ENCODE measurements at places on chromosomes 13 and 19.

GRCh38 chr19:51688671-51689571 lies 4.2 kb upstream of the SPACA6 start:
- no peak for DNase-seq

DNA sequence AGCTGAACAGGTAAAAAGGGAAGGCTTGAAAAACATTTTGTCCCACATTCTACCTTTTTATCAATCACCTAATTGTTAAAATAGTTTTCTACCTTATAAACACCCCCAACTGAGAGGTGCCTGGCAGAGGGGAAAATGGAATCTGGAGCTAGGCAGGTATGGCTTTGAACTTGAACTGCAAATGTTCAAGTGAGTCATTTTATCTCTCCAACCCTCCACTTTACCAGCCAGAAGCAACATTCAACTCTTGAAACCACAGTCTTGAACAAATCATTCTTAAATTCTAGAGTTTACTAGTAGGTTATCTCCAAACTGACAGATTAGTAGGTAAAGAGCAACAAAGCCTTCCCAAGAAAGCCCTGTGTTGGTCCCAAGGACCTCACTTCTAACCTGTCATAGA lies 116.9 kb downstream of the ABCC4 start:
- DNase-seq: no peak

GRCh38 chr13:99294198-99294597 lies 13.0 kb downstream of the GPR183 start:
- DNase-seq: no peak

DNA sequence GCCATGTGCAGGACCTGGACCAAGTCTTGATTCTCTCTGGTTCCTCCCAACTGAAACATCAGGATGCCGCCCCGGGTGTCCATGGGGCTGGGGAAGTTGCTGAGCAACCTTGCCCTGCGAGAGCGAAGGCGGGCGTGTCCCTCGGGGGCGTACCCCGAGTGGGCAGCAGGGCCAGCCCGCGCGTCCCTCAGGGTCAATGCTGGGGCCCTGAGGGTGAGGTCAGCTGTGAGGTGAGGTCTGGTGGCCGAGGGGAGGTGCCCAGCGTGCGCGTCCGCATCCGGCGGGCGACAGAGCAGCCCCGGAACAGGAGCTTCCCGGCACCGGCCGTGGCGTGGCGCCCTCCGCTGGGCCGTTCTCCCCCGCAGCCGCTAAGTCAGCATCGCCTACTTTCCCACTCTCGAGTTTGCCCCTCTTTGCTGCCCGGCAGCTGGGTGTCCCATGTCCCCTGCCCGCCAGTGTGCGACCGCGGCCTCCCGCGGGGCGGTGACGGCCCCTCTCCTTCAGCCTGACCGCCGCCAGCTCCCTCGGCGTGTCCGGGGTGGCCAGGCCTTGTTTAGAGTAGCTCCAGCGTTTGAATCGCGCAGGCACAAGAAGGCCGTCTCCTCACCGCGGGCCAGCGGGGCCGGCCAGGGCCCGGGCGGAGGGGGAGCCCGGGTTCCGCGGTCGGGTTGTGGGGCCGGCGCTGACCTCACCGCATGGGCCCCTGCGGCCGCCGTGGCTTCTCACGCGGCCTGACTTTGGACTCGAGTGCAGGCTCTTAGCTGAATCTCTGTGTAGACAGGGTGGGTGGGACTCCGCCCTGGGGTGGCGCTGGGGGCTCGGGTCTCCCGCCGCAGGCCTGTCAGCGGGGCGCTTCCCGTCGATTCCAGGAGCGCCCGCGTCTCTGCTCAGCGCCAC lies 33.0 kb downstream of the GJA3 start:
- no peak for DNase-seq

GRCh38 chr13:61905054-61905453 lies 489.4 kb upstream of the PCDH20 start:
- no peak for DNase-seq

- no peak for DNase-seq
Measured at GRCh38 chr13:44417876-44418275, 44.3 kb downstream of the SERP2 start.

GRCh38 chr19:28667348-28667977 lies 545.5 kb downstream of the UQCRFS1 start:
- DNase-seq: no peak

GRCh38 chr19:42480335-42481095 lies 37.8 kb upstream of the CXCL17 start:
- DNase-seq: no peak

DNA sequence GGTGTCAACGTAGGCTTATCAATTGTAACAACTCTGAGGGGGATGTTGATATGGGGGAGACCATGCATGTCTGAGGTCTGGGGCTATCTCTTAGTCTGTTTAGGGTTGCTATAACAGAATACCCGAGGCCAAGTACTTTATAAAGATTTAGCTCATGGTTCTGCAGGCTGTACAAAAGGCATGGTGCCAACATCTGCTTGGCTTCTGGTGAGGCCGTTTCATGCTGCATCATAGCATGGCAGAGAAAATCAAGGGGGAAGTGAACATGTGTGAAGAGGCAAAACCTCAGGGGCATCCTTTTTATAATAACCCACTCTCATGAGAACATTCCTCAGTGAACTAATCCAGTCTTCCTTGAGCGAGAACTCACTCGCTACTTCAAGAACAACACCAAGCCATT lies 353.8 kb downstream of the ENOX1 start:
- DNase-seq: no peak

DNA sequence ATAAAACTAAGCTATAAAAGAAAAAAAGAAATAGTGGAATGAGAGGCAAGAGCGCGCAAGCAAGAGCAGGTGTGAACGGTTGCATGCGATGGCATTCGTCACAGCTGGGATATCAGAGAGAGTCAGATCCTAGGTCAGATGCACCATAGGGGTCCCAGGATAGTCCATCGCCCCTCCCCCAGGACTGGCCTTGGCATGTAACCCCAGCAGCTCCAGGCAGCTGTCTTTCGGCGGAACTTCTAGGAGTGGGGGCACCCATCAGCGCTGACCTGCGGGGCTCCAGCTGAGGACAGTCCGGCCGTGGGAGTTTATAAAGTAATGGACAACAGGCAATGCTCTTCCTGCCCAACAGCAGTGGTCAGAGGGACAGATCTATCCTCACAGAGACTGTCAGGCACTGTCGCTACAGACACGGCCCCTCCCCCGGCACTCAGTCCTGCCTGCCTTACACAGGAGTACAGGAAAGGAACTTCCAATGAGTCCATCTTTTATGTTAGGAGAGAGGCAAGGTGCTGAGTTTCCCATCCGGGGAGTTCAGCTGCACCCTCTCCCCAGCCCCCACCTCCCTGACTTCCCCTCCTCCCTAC lies 1.4 kb downstream of the SIAH3 start:
- no peak for DNase-seq

DNA sequence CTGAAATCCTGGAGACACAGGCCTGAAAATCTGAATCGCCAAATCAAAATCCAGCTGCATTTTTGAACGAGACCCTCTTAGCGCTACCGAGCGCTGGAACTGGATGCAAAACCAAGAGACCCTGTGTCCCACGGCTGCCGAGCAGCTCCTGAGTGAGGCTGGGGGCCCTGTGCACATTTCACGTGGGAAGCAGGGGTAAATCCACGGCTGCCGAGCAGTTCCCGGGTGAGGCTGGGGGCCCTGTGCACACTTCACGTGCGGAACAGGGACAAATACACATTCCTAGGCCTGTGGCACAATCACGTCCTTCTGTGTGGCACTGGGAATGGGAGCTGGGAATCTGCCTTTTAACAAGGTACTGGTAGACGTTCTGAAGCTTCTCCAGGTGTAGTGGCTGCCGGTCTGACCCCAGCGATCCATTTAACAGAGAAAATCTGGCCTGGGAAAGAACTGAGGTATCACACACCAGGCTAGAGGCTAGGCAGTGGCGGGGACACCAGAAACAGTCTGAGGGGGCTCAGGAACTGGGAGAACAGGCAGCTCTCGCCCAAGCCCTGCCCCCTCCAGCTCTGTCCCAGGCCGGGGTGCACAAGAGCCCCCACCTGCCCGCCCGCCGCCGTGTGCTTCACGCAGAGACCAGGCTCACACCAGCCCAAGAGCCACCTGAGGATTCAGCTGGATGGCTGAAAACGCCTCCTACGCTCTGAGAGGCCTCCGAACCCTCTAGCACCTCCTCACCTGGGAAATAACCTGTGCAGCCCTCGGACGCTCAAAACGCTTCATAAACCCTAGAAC lies 11.0 kb upstream of the C2CD4C start:
- DNase-seq: no peak

- DNase-seq: no peak
Measured at GRCh38 chr13:48626077-48626449, 27.7 kb upstream of the CYSLTR2 start.

- DNase-seq: no peak
Measured at GRCh38 chr19:518598-519231, 11.4 kb downstream of the TPGS1 start.
